ENCODE measurements at places on chromosomes 16 and 17.

- DNase-seq = no peak
These were observed 127.6 kb downstream of the ABCC6 start for GRCh38 chr16:16095646-16096045.

DNA sequence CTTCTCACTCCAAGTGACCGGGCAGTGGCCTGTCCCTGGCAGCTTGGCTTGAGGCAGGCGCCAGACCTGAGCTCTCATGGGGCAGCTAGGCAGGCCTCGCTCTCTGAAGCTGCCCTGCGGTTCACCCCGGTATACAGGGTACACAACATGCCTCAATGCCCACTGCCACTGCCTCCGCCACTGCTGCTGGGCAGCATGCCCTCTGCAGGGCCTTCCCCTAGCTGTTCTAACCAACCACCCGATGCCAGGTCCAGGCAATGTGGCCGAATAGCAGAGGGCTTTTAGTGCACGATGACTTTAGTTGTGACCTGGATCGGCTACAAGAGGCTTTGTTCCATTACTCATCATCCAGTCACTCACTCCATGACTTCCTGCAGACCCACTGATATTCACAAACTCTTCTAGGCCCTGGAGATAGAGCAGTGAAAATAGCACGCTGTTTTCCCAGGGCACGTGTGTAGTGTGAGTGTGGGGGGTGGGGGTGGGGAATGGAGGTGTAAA, 19.7 kb downstream of the CDC42EP4 start:
- no peak for DNase-seq

DNA sequence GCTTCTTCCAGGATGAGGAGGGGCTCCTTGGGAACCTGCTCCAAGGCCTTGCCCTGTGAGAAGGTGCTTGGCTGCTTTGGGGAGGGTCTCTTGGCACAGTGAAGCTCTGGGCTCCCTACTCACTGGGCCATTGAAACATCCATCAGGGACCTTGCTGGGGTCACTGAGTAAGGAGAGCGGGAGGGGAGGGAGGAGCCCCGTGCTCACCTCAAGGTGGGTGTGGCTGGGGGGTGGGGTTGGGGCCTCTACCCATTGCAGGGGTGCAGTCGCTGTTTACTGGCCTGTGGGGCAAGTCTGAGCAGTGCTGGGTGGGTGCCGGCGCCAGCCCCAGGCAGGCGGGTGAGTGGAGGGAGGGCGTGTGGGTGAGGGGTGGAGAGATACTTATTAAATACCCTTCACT, 9.9 kb downstream of the TNS4 start:
- no peak for DNase-seq

DNA sequence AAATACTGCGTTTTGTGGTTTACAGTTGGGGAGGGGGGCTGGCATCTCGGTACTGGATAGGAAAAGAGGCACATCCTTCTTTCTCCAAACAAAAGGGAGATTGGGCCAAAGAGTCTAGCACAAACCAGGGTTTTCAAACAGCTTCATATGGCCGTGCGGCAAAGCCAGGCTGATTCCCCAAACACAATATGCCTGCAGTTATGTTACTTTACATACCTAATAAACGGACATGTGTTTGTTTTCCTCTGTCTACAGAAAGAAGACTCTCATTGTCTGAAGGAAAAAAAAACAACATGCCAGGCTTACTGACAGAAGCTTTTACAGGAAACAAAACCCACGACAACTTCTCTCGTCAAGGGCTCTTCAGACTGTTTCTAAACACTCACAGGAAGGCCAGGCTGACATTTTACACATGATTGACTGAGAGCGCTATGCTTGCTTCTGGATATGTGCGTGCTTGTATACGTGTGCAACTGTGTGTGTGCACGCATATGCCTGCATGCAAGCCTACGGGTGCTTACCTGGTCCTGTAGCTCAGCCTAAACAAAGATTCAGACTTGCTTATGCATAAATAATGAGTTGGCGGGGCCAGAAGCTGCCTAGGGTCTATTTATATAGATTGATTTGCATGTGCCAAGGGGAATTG, 461.0 kb upstream of the C16orf82 start:
- DNase-seq = no peak

DNA sequence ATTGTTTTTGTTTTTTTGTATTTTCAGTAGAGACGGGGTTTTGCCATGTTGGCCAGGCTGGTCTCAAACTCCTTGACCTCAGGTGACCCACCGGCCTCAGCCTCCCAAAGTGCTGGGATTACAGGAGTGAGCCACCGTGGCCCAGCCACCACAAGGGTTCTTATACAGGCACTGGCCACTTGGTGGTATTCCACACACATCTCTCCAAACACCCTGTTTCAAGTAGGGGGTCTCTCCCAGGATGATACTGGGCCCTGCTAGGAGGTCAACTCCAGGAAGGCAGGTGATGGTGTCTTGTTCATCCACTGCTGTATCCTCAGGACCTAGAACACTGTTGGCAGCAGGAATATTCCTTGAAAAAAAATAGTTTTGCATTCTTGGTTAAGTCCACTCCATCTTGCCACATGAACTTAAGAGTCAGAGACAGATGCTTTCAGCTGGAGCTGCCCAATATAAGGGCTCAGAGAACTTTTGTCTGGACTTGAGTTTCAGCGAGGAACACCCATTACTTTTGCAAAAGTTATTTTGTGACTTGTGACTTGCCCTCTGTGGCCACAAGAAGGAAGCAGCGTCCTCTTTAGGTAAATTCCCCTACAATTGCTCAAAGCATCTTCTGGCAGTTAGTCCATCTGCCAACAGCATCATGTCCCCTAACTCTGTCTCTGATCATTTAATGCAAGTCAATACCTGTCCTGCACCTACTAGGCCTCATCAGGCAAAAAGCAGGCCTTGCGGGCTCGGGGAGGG, 7.4 kb upstream of the EEF2K start:
- no peak for DNase-seq

Measured in stimulated activated CD8-positive, alpha-beta memory T cell treated with anti-CD3 and anti-CD28 coated beads, Interleukin-2, amount 100 ng/mL, for 1 hour (primary cell).